ENCODE measurements at places on chromosomes 12 and 14. TPM values are rescaled to one million over a fixed set of nuclear protein-coding genes. Genes with fewer than 3 reads are reported as not detected.

RNASE2 gene
- 5.3 TPM for total RNA-seq

CPM gene
- total RNA-seq = 1,074 TPM

LIMA1 gene
- 210 TPM for total RNA-seq

SYCP3 gene
- total RNA-seq = not detected

TIGAR gene
- total RNA-seq = 4.0 TPM
